ENCODE measurements at places on chromosomes 13 and 19.
A peak's percentile ranks its signal among the peaks of the same experiment; 100 is the strongest.

GRCh38 chr13:111064661-111065060, 50.4 kb upstream of the ARHGEF7 start:
- no peak for ATAC-seq

DNA sequence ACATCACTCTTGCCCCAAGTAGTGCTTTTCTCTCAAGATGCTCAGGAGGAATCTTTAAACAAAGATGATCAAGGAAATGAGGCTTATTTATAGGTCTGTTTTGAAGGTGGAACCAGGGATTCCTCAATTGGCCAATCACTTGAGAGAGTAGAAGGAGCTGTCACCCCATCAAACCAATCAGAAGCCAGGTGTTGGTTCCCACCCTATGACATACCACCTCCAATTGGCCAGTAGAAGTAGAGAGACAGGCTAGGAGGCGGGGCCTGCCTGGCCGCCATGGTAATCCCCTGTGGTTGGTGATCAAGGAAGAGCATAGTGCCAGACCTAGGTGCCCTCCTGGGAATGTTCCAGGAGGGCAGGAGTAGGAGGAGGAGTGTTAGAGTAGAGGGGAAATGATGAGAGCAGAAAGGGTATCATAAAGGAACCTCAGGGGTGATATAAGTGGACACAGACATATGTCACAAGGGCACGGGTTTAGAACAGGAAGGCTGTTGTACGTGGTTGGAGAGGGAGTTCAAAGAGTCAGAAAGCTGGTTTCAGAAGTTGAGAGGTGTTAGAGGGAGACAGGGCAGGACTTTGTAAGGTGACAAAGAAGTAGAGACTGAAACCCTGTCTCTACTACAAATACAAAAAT, 10.5 kb downstream of the PMIS2 start:
- ATAC-seq = peak; percentile 65

GRCh38 chr19:55418185-55418584, 10.6 kb upstream of the UBE2S start:
- ATAC-seq = peak; percentile 99

DNA sequence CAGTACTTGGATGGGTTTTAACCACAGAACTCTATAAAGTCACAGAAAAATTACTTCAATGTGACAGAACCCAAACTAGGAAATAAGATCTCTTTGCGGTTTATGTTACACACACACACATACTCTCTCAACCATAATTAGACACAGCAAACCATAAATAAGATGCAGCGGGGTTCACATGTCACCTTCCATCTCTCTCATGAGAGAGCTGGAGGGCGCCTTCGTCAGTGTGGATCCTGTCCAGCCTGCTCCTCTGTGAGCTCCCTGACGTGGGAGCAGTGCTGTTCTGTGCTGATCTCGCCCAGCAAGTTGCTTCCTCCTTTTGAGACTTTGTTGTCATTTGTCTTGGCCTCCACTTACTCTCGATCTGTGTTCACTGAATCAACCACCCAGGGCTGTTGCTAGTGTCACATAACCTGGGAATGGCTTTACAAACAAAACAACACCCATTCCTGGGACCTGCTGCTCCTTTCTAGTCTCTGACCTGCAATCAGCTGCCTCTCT, 204.9 kb upstream of the KL start:
- peak; percentile 58 for ATAC-seq

GRCh38 chr19:18513868-18514267, 8.0 kb downstream of the ELL start:
- ATAC-seq = no peak

GRCh38 chr19:14347999-14348889, 33.0 kb upstream of the ADGRE5 start:
- peak; percentile 94 for ATAC-seq

- ATAC-seq = no peak
These were observed 15.7 kb upstream of the B3GNT3 start for GRCh38 chr19:17778968-17779929.

DNA sequence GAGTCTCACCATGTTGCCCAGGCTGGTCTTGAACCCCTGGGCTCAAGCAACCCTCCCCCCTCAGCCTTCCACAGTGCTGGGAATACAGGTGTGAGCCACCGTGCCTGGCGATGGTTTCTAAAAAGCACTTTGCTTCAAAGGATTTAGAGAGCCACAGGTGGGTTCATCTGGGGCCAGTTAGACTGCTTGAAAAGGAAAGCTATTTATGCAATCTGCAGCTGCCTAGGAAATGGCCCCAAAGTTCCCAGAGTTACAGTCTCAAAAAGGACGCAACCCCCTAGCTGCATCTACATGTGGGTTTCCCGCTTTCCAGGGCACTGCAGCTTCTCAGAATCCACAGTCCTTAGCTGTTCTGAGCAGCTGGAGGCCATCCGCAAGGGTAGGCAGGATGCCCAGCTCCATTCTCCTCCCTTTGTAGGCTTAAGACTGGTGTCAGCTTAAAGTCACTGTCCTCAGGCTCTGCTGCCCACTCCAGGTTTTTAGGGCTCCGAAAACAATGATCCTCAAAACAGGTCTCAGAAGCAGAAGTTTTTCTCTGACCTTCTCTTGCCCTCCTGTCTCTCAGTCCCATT, 41.4 kb downstream of the ZNF823 start:
- no peak for ATAC-seq

DNA sequence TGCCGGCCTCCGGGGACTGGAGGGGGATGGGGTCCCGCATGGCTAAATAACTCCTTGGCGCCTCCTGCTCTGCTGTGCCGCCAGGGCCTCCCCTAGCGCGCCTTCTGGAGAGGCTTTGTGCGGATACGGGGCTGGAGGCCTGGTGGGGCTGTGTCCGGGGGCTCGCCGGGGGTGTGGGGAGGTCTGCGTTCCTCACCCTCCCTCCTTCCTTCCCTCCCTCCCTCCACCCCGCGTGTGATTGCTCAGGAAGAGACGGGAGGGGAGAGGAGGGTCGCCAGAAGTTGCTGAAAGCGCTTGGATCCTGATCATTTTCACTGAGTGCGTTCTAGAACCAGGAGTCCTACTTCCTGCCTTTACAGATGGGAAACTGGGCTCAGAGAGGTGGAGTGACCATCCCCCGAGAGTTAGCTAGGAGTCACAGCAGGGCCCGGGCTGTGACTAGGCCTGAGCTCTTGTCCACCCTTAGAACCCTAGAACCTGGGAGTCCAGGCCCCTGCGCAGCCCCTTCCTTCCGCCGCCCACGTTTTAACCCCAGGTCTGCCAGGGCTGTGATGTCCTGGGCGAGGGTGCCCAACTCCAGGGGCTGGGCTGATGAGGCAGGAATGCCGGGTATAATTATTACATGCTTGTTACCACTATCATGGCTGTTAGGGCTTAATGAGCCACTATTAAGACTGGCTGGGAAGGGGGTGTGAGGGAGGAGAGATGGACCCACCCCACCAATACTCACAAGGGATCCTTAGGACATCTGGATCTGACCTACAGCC, 782 bp upstream of the JUND start:
- ATAC-seq = peak; percentile 31

- no peak for ATAC-seq
These were observed 32.4 kb upstream of the CACNA1A start for GRCh38 chr19:13538601-13539253.

- ATAC-seq = no peak
These were observed 12.5 kb downstream of the MICOS13 start for GRCh38 chr19:5667751-5668271.

- no peak for ATAC-seq
These were observed 26.0 kb downstream of the OBI1 start for GRCh38 chr13:78632996-78633395.

GRCh38 chr13:47044842-47045241, 148.0 kb upstream of the HTR2A start:
- no peak for ATAC-seq

DNA sequence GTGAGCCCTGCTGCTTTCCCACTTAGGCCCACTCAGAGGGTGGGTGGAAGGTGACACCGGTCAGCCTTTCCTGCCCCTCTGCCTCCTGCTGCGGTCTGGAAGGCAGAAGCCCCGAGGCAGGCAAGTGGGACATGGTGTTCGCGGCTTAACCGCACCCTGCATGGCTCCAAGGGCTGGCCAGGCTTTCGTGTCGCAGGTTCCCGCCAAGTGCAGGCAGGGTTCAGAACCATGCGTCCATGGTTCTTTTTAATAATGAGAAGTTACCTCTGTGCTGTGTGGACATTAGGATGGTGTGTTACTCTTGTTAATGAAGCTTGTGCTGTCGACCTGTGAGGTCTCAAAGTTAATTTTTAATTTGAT, 986 bp downstream of the DGKH start:
- peak; percentile 14 for ATAC-seq

- ATAC-seq = peak; percentile 98
These were observed at the start of gene YJU2 for GRCh38 chr19:4246767-4247593. TSS of gene YJU2 (plus strand) at chr19:4247080. CDS start at chr19:4247147, 67 bp downstream.

DNA sequence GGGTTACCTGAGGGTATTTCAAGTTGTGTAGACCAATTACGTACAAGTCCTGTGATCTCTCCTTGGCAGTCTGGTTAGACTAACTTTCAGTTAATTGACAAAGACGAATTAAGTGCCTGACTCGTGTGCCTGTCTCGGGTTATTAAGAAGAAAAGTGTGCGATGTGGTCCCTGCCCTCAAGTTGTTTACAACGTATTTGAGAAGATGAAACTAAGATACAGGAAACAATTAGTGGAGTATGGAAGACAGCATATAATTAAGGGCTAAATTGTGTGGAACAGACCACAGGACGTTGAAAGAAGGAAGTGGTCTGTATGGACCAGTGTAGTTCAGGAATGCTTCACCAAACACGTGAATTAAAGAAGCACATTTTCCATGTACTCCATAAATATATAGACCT, 49.2 kb downstream of the KLF5 start:
- ATAC-seq = no peak

DNA sequence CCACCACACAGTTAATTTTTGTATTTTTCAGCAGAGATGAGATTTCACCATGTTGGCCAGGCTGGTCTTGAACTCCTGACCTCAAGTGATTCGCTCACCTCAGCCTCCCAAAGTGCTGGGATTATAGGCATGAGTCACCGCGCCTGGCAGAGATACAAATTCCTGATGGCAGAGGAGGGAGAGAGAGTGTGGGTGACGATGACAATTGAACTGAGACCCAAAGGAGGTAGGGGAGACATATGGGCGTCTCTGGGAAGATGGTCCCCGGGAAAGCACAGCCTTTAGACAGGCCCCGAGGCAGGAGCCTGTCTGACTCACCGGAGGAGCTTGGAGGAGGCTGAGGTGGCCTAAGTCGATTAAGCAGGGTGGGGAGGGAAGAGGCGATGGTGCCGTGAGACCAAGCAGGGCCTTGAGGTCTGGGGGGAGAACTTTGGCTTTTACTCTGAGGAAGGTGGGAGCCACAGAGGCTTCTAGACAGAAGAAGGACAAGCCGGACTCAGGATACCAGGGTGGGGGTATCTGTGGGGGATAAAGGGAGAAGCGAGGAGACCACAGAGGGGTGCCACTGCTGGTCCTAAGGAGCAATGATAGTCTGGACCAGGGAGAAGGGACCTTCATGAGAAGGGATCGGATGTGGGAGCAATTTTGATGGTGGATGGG, 38.2 kb downstream of the ARRDC2 start:
- peak; percentile 80 for ATAC-seq

DNA sequence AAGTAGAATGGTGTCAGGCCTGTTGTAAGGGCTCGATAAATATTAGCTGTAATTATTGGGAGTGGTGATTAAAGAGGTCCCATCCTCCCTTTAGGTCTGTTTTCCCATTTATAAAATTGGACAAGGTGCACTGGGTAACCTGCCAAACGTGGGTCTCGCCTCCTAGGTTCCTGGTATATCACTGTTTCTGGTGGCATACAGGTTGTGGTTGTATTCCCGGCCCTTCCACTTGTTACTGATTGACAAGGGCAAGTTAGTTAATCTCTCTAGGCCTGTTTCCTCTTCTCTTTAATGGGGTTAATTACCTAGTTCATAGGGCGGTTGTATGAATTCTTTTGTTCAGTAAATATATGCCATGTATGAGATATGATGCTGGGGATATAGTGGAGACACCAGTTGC, 1.5 kb downstream of the PPP2R1A start:
- no peak for ATAC-seq

DNA sequence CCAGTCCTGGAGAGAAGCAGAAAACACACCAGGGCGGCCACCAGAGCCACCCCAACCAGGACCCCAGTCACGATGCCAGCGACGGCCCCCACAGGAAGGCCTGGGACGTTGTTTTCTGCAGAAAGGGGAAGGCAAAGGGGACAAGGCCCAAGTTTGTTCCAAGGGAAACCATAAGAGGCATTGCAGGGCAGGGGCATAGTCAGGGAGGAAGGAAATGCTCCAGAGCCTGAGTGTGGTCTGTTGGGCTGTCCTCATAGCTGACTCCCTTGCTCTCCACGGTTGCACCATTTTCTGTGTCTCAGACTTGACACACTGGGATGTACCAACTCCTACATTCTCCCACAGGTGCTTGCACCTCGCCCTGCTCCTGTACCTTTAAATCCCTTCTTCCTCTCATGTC, 5.2 kb downstream of the CEACAM4 start:
- no peak for ATAC-seq

GRCh38 chr13:24183741-24184182, 23.2 kb downstream of the SPATA13 start:
- no peak for ATAC-seq

DNA sequence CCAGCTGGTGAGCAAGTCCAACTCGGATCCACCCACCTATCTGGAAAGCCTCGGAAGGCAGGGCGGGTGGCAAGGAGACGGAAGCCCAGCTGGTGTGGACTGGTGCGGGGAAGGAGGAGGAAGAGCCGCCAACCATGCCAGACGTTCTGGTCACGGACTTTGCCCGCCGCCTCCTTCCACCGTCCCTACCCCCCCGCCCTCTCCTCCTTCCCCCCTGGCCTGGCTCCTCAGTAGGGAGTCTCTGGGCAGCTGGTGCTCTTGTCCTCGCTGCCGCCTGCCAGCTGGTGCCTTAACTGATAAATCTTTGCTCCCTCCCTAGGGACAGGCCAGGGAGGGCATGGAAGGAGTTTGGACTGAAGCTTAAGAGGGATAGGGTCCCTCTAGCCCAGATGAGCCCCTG, 4.8 kb downstream of the SYNGR4 start:
- ATAC-seq = no peak

- ATAC-seq = no peak
These were observed 8.6 kb downstream of the EFNB2 start for GRCh38 chr13:106526738-106527444.
